ENCODE measurements at places on chromosomes 2 and 18.

DNA sequence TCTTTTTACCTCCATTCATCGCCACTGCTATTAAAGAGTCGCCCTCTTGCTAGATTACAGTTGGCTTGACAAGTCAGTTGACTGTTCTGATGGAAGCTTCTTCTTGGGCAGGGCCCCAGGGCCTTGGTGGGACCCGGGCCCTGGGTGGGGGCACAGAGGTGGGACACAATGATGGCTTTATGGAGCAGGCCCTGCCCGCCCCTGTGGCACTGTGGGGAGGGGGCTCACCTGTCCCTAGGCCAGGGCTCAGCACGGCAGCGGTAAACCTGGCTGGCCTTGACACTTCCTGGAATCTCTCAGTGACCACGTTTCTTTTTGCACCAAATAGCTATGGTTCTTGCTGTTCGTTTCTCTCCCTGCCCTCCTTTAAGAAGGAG lies 4.9 kb upstream of the HS6ST1 start:
- DNase-seq: no peak

- DNase-seq: no peak
Measured at GRCh38 chr2:100113990-100114433, 28.4 kb downstream of the AFF3 start.

DNA sequence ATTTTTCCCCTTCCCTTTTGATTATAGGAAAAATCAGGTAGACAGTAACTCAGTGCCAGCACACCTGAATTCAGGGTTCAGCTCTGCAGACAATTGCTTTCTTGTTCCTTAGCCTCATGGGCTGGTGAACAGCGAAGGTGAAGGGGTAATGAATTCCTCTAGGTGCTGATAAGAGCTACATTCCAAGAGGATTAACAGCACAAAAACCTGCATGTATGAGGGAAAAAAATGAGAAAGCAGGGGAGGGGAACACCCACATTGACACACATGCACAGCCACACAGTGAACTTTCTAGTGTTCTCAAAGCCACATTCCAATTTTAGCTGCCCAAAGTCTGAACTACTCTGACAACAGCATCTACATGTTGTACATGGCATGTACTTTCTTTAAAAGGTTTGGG lies 46.1 kb downstream of the SPATS2L start:
- peak; percentile 83 for DNase-seq

DNA sequence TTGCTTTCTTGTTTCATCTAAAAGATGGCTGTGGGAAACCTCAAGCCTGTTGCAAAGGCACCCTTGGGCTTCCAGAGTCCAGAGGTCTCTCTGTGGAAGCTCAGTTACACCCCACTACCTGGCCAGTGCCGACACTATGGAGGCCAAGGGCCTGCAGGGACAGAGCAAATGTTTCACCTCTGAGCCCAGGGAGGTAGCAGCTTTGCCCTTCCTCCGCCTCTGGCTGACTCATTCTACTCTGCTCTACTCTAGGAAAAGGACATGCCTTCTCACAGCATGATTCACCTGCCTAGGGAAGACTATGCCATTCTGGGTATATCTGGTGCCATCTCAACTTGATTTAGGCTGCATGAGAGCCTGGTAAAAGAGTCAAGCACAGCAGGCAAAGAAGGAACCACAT lies 12.2 kb downstream of the MYOM1 start:
- peak; percentile 64 for DNase-seq

DNA sequence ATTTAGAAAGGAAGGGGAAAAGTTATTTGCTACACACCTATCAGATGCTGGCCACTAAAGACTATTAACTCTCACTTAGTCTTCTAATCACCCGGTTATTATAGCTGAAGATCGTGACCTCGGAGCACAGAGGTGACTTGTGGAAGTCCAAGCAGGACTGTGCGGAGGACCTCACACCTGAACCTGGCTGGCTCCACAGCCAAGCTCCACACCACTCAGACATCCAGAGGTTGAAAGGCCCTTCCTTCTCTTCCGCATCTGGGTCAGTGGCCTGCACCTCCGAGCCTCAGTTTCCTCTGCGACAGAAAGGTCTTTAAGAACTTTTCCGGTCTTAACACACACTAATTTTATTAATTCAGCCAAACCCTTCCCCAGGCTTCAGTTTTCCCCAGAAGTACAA lies 57.9 kb downstream of the TNS1 start:
- no peak for DNase-seq

- no peak for DNase-seq
Measured at GRCh38 chr2:35163948-35164347, 1191.6 kb upstream of the CRIM1 start.

DNA sequence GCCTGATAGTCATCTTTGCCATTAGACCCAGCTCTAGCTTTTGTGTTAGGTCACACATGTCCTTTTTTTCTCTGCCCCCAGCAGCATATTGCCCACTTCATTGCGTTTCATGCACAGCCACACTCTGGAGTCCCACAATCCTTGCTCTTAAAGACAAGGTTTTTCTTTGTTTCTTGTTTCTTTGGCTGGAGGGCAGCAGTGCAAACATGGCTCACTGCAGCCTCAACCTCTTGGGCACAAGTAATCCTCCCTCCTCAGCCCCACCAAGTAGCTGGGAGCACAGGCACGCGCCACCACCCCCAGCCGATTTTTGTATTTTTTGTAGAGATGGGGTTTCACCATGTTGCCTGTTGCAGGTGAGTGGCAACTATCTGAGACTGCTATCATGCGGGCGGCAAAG lies 16.9 kb upstream of the PAPOLG start:
- no peak for DNase-seq

GRCh38 chr18:79781331-79781941 lies 16.3 kb upstream of the KCNG2 start:
- DNase-seq: no peak

GRCh38 chr18:37499044-37499443 lies 66.6 kb downstream of the CELF4 start:
- DNase-seq: no peak

DNA sequence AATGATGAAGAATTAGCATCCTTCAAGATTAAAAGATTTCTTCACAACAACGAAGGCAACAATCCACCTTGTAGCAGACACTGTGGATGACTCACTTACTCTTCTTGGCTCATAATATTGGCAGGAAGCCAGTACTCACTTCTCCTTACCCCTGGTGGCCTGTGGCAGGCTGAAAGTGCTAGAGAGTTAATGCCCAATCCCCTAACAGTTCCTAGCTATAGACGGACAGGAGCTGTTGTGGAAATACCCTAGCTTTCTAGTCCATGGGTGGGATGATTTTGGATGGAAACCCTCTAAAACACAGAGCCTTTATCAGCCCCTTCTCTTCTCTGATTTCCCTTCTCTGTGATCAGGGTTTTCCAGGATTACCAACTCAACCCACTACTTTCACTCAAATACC lies 128.6 kb upstream of the NYAP2 start:
- DNase-seq: peak; percentile 74

DNA sequence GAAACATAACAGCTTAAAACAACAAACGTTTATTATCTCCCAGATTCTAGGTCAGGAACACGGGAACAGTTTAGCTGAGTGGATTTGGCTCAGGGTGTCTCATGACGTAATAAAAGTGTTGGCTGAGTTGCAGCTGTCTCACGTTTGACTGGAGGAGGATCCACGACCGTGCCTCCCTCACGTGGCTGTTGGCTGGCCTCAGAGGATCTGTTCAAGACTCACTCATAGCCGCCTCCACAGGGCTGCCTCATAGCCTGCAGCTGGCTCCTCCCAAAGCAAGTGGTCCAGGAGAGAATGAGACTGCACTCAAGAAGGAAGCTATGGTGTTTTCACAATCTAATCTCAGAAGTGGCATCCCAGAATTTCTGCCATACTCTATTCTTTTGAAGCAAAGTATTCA lies 167.1 kb downstream of the RPRM start:
- peak; percentile 39 for DNase-seq

GRCh38 chr2:12320027-12320734 lies 396.6 kb upstream of the TRIB2 start:
- DNase-seq: no peak

- no peak for DNase-seq
Measured at GRCh38 chr18:30457156-30457555, 585.4 kb downstream of the DSC3 start.

GRCh38 chr2:75564713-75565359 lies 4.1 kb upstream of the EVA1A start:
- DNase-seq: no peak

DNA sequence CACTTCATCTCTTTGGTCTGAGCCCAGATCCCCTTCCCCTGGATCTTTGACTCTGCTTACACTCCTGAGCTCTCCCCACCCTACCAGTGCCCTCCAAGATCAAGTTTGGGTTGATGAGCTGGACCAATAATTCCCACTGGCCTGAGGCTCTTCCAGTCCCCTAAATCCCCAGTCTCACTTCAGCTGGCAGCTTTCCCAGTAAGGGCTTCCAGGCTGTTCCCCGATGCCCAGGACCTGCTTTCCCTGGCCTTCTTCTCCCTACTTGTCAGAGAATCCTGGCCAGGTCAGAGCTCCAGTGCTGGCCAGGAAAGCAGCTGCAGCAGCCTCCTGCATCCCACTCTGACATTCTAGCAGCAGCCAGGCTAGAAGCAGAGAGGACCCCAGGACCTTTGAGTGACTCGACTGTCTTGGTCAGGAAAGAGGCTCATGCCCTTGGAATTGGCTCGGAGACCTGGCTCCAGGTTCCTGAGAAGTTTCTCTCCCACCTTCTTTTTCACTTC lies 3.5 kb downstream of the WNT6 start:
- no peak for DNase-seq

DNA sequence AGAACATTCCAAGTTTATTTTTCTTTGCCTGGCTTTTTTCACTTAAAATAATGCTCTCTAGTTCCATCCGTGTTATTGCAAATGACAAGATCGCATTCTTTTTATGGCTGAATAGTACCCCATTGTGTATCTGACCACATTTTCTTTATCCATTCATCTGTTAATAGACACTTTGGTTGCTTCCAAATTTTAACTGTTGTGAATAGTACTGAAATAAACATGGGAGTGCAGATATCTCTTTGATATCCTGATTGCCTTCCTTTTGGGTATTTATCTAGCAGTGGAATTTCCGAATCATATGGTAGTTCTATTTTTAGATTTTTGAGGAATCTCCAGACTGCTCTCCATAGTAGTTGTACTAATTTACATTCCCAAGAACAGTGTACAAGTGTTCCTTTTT lies 230.5 kb downstream of the FIGN start:
- DNase-seq: no peak
